ENCODE measurements at places on chromosomes 5 and 9.
A peak's percentile ranks its signal among the peaks of the same experiment; 100 is the strongest.

GRCh38 chr9:131616983-131617604, 71.8 kb downstream of the PRRT1B start:
- DNase-seq: no peak

GRCh38 chr5:181054138-181054537, 14.1 kb downstream of the BTNL9 start:
- DNase-seq: no peak

DNA sequence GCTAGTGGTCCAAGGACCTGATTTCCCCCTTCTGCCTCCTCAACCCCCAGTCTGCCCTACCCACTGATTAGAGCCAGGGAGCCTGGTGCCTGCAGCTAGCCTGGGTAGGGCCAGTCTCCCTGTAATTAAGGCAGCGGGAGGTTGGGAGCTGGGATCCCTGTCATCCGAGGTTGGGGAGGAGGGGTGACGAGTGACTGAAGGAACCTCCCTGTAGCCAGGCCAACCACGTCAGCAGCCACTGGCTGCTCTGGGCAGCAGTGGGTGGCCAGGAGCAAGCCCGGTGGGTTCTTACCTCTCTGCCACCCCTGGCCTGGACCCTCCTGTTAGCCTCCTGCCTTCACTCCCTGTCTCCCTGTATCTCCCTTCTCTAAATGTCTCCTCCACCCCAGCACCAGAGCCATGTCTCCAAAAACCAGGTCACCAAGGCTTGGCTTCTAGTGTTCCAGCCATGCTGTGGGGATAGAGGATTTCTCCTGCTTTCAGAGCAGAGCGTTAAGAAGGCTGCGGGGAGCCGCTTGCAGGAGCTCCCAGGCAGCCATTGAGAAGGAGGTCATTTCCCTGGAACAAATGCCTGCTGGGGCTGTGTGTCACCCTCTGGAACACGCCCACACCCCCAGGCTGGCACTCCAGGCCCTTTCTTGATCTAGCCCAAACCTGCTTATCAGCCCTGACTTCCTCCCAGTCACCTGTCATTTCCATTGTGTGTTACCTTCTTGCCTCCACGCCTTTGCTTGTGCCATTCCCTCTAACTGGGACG, 65.0 kb upstream of the GGTA1 start:
- no peak for DNase-seq

GRCh38 chr9:8564960-8565359, 765.4 kb upstream of the DMAC1 start:
- no peak for DNase-seq

DNA sequence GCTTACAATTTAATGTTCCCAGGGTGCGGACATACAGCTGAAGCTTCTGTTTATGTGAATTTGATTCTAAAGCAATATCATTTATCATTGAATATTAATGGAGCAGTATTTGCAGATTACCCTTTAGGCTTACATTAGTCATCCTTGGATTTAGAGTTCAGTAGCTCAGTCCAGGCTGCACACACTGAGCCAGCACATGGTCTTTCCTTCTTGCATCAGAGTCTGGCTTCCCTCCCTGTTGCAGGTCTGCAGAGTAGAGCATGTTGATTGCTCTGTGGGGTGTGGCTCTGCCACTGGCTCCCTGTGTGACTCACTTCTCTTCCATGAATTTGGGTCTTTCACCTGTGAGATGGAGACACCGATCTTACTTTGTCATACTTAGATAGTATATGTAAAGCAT, 36.8 kb downstream of the NSG2 start:
- DNase-seq: no peak

DNA sequence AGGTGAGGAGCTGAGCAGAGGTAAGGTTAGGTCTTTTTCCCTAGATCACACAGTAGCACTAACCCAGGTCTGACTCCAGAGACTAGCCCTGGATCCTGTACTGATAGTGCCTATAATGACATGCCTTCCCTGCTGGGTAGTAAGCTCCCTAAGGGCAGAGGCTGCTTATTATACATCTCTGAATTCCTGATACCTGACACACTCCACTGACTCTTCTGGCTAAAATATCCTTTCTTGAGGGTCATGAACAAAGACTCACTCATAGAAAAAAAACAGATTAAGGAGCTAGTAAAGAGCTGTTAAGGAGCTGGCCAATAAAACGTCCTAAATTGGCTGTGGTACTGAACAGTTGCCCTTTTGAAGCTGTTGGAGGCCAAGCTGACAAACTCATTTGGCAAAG, 149.0 kb upstream of the ITGA1 start:
- no peak for DNase-seq

DNA sequence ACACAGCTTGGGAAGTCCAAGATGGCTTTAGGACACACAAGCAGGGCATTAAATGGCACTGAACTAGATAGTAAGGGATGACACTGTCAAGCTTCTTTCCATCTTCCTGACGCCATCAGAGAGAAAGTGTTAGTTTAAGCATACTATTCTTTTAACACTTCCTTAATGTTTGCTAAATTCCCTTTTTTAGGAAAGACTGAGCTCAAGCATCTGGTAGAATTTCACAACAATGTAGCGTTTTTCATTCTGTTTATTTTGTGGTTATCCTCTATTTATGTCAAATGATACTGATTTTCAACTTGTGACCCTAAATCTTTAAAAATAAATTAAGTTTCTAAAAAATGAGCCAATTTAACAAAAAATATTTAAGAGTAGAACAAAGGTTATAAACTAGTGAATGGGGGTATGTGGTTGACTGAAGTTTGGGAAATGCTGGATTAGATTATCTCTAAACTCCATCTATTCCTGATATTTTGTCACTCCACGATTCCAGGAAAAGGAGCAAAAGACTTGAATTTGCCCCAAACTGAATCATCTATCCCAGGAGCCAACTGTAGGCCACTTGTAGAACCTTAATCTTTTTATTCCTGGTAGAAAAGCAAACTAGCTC, 147.4 kb upstream of the KLF9 start:
- no peak for DNase-seq

DNA sequence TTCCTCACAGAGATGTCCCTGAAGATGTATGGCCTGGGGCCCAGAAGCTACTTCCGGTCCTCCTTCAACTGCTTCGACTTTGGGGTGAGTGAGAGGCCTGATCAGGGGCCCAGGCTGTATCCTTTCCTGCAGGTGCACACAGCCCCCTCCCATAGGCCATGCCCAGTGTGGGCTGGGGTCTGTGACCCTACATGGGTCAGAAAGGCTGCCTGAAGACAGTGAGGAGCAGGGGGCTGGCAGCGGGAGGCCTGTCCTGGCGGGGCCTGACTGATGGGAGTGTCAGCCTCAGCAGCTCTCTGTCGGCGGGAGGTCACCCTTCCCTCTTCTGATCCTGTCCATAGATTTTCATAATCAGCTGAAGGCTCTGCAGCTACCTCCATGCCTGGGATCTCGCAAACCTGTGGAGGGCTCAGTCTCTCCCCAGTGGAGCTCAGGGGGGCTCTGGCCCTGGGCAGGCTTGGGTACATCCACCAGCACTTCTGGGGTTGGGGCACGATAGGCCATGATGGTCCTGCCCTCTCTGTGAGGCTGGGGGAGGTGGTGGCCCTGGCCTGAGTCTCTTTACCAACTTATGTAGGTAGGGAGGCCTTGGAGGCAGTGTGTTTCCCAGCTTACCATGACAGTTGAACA, 98.5 kb downstream of the CACNA1B start:
- DNase-seq: no peak

DNA sequence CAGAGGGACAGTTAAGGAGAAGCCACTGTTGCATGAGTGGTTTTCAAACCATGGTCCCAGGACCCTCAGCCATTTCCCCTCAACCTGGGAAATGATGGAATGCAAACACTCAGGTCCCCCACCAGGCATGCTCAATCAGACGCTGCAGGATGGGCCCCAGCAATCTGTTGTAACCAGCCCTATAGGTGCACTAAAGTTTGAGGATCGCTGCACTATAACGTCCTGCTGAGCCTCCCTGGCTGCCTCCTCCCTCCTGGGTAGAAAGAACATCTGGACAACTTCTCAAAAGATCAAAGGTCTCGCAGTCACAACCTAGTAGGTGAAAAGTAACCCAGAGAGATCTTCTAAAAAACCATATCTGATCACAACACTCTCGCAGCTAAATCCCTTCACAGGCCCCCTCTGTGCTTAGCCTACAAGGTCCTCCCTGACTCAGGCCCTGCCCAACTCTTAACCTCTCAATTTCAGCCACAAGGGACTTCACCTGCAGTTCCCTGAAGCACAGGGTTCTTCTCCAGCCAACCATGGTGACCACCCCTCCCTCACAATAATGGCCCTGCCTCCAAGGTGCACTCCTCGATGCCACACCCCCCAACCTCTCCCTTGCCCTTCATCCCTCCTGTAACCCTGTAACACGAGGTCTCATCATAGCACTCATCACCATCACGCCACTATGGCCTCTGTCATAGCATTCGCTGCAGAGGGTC, 3.5 kb downstream of the SHB start:
- no peak for DNase-seq

DNA sequence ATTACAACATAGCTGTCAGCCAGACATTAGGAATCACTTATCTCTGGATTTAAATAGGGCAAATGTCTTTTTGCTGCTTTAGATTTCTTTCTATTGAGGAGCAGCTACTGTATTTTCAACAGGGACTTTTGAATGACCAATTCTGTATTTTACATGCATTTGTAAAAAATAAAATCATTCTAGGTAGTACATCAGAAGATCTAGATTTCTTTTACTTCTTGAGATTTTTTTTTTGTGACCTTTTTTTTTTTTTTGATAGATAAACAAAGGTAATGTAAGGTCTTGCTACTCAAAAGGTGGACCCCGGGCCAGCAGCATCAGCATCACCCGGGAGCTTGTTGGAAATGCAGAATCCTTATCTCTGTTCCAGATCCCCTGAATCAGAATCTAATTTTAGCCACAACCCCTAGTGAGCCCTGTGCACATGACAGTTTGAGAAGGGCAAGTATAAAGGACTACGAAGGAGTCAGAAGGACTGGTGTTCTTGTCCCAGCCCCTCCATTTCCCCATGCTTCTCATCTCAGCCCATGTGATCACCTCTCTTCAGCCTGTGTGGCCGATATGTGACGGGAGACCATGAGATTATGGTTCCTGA, 37.7 kb upstream of the CKMT2 start:
- DNase-seq: peak; percentile 10

DNA sequence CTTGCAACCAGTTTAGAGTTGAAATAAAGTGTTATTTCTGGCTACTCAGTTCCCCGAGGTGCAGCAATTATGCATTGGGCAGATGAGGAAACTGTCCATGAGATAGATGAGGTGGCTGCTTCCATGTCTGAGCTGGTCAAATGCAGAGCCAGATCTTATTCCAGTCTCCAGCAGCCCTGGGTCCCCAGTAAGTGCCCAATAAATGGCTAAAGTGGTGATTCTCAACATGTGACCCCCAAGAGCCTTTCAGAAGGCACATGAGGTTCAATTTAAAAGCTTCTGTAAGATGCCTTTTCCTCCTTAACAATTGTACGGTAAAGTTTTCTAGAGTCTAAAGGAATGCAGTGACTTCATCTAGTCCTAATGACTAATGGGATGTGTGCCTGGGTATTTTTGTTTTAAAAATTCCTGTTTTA, 17.5 kb downstream of the ATOX1 start:
- no peak for DNase-seq

DNA sequence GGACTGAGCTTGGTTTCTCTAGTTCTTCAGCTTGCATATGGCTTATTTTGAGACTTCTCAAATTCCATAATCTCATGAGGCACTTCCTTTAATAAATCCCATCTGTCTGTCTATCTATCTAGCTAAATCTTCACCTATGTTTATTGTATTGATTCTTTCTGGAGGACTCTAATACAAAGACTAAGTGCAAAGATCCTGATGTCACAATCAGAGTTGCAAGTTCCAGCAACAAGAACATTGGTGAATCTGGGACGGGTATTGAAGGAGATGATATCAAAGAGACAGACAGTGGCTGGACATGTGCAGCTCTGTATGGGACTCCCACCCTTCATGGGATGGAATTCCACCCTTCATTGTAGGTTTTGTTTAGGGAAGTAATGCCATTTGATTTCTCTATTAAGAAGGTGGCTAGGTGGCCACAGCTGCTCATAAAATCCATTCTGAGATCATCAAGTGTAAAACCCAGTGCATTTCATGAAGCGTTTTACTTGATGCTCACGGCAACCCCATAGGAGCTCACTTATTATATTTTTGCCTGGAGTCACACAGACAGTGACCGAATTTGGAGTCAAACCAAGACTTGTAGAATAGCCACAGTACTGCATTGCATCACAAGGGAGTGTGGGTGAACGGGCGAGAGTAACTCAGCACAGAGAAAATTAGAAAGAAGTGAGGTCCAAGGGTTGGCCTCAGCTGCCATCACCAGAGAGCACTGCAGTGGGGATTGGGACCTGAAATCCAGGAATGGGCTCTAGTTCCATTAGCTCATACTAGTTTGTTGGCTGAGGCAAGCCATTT, 24.9 kb downstream of the TAS2R1 start:
- DNase-seq: no peak

DNA sequence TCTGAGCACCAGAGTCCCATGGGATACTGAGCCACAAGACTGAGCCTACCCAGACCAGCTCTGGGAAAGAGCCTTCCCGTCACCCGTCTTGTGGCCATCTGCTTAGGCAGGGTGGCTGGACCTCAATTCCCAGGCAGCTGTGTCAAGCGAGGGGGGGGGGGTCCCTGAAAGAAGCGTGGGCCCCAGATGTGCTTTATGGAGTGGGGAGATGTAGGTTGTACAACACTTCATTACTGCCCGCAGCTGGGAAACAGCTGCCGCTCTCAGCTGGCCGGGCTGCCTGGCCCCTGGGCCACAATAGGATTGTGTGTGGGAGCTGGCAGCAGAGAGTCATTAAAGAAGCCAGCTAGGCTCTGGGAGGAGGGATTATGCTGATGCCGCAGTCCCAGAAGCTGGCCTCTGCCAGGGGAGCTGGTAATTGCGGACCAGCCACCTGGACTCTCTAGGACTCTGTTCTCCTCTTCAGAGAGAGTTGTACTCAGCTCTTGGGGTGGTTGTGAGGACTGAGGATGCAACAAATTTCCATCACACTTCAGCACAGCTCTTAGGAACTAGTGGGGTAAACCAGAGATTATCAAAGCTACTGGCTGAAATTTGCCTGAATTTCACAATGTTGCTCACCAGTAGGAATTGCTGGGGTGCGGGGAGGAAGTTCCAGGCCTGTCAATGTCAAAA, 145.4 kb downstream of the GADD45G start:
- peak; percentile 60 for DNase-seq

- DNase-seq: no peak
These were observed 273.5 kb downstream of the TMEM38B start for GRCh38 chr9:105967797-105968196.

GRCh38 chr5:14552017-14552416, 29.6 kb upstream of the OTULINL start:
- DNase-seq: no peak

GRCh38 chr9:128341435-128341849, 1.1 kb downstream of the SLC27A4 start:
- DNase-seq: peak; percentile 65

DNA sequence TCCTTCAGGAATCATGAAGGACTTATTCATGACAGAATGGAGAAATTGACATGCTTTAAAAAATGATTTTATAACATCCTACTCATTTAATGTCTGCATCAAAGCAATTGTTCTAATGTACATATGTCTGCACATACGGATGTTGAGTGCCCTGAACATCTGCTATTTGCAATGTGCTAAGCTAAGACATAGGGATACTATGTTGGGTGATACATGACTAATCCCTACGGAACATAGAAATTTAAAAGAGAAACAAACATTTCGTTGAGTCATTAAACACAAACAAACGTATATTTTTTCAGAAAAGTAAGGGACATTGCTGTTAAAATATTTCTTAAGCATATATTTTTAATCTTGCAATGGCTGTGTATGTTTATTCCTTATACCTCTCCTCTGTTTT, 686.5 kb upstream of the ADAMTS16 start:
- DNase-seq: no peak
